Uterus (tissue), 4 donors: ENCODE measurements at places on chromosomes 2 and 18. TPM values are rescaled to one million over a fixed set of nuclear protein-coding genes. Genes with fewer than 3 reads are reported as not detected.

SCG2 gene
- total RNA-seq, result 0.95 TPM

CHRND gene
- total RNA-seq, result not detected

LHCGR gene
- not detected for total RNA-seq

SERTAD2 gene
- total RNA-seq, result 10.6 TPM

MOGAT1 gene
- not detected for total RNA-seq
